Cortex of kidney (tissue), 1 donor: ENCODE measurements at places on chromosomes 4 and X.

GRCh38 chr4:139453041-139453370 is 915 bp upstream of the RAB33B start:
- DNase-seq, result no peak

GRCh38 chrX:46836701-46837557 is at the start of gene RP2:
RP2 (plus strand) TSS chrX:46837043; CDS start chrX:46837101, 58 bp downstream.
- DNase-seq, result peak; percentile 4

GRCh38 chr4:149521611-149522425 is 293.8 kb downstream of the IQCM start:
- DNase-seq, result no peak

DNA sequence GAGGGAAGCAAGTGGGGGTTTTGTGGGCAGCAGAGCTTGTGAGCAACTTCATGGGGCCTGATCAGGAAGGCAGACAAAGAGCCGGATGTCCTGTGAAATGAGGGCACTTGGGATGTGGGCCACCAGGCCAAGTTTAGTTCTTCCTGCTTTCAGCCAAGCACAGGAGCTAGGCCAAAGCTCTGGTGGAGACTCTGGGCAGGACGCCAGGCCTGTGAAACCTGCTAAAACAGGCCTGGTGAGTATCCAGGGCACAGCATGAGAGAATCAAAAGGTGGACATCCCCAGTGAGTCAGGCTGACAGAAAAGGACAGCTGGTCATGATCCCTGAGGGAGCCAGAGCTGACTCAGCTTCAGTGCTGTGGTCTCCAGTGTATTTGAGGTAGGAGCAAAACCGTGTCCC is 95.7 kb downstream of the NPNT start:
- no peak for DNase-seq

GRCh38 chr4:54218736-54219135 is 10.4 kb upstream of the PDGFRA start:
- no peak for DNase-seq

GRCh38 chr4:184462724-184463123 is 11.6 kb downstream of the IRF2 start:
- DNase-seq, result no peak

GRCh38 chrX:123481913-123482851 is 250.7 kb downstream of the THOC2 start:
- DNase-seq, result no peak

DNA sequence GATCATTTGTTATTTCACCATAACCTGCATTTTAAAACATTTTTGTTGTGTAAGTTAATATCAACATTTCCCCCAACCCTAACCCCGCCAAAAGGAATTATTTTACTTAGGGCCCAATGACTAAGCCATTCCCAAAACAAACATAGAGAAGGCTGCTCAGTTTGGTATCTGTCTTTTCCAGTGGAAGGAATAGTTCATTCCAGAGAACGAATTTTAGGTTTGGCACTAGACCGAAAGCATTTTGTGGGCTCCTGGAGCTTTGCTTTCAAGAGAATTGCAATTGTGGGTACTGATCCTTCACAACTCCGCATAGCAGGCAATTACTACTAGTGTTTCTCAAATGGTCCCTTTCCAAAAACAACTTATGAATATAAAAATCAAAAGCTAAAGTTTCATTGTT is 226.7 kb upstream of the MAD2L1 start:
- no peak for DNase-seq

DNA sequence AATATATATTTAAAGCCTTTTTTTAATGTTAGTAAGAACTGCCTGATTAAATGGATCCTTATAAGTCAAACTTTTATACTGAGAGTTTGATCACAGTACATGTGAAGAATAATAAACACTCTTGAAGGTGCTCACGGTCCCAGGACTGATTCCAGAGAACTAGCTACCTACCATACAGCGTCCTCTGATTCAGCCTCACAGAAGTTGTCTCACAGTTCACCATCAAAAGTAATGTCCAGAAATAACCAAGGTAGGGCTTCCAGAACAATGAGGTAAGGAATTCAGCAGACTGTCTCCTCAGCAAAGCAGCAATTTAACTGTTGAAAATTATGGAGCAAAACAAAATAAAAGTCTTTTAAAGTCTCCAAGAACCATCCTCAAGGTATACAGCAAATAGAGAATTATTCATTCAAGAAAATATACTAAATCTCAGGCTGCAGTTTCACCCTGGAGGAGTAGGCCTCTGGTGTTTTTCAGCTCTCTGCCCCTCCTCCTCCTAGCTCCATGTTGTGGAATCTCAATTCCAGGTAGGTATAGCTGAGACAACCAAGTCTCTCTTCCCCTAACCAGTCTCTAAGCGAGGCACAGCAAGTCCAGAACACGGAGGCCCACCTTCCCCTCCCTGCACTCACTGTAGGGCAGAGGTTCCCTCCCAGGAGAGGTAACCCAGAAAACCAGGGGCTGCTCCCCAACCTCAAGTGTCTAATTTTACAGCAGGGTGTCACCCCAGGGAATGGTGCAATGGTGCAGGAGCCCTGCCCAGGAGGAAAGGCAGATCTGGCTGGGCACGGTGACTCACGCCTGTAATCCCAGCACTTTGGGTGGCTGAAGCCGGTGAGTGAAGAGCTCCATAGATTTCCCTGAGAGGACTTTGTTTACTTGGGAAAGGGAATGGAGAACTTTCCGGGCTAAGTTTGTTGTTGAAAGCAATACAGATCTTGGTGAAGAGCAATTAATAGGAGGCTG is 28.6 kb downstream of the FAM241A start:
- DNase-seq, result no peak

DNA sequence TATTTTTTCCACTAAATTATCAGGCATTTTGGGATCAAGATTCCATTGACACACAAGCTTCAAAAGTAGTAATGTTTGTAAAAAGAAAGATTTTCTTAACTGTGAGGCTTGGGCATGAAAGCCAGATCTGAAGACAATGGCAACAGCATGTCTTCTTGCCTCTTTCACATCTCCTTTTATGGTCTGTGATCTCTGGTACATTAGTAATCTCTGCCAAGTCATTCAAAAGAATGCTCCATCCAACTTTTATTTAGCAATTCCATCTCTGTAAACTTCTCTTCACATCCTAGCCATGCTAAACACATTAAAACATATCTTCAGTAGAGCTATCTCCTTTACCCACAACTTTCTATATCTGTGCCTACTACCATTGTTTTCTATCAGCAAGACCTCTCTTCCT is 465.4 kb downstream of the FAT4 start:
- no peak for DNase-seq

DNA sequence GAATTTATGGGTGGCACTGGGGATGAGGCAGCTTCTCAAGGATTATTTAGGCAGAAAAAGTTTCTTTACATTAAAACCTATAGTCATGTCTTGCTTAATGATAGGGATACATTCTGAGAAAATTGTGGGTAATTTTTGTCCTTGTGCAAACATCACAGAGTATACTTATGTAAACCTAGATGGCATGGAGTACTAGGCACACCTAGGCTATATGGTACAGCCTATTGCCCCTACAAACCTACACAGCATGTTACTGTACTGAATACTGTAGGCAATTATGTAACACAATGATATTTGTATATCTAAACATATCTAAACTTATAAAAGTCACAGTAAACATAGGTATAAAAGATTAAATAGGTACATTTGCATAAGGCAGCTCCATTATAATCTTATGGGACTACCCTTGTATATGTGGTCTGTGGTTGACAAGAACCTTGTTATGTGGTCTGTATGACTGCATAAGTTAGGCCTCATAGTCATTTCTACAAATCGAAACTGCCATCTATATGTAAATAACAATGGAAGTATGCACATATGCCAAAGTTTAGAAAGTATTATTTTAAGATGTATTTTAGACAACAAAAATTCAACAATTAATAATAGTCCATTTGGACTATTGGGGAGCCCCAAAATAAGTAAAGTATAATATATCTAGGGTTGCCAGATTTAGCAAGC is 87.3 kb downstream of the CFAP299 start:
- no peak for DNase-seq

- DNase-seq, result no peak
Observed at GRCh38 chrX:99301990-99302389, 1108.1 kb downstream of the PCDH19 start.

GRCh38 chrX:107448998-107449835 is at the start of gene FRMPD3:
FRMPD3 (plus strand) TSS chrX:107449652; CDS start chrX:107526589, 76,937 bp downstream.
- DNase-seq, result no peak

GRCh38 chr4:8730681-8731080 is 138.1 kb downstream of the CPZ start:
- no peak for DNase-seq

GRCh38 chr4:72340803-72341431 is 228.1 kb downstream of the ADAMTS3 start:
- no peak for DNase-seq

GRCh38 chr4:138576684-138577083 is 334.5 kb upstream of the SLC7A11 start:
- DNase-seq, result no peak

DNA sequence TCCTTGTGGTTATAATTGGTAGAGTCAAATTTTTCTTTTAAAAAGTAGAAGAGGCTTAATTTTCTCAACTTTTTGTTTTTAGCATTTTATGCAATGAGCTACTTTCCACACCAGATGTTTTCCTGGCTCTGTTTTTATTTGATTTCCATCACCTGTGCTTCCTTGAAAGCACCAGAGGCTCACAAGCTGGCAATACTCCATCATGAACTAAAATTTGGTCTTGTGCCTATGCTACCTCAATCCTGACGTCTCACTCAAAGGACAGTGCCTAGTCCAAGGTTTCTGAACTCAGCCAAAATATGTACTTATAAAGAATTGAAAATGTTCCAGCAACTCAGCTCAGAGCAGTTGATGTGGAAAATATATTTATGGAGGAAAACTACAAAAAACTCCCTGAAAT is 914.0 kb upstream of the PRKX start:
- no peak for DNase-seq

DNA sequence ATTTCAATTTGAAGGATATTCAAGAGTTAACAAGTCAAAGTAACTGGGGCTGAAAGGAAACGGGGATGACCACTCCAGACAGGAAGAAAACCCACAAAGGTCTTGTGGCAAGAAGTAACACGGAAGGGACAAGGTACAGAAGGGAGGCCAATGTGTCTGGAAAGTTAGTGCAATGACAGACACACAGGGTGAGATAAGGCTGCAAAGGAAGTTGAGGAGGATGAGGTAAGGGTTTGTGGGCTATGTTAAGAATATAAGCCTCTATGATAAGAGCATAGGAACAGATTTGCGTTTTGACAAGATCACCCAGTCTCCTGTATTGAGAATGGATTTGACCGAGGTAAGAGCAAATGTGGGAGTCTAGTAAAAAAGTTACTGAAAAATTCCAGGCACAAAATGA is 21.9 kb upstream of the EMCN start:
- DNase-seq, result no peak

- DNase-seq, result no peak
Observed at GRCh38 chr4:163048447-163048846, 118.2 kb downstream of the NAF1 start.

DNA sequence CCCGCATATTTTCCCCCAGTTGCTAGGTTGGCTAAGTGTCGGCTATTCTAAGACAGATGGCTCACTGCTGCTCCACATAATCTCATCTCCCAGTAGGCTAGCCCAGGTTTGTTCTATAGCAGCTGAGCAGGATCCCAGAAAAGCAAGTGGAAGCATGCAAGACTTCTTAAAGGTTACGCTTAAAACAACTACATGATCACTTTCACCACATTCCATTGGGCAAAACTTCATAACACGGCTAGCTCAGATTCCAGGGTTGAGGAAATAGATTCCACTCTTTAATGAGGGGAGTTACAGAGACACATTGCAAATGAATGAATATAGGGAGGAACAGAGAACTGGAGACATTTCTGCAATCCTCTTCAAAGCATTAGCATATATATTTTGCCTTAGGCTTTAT is 12.9 kb upstream of the RAB33B start:
- no peak for DNase-seq
